ENCODE measurements at places on chromosomes 6 and 20. TPM values are rescaled to one million over a fixed set of nuclear protein-coding genes. Genes with fewer than 3 reads are reported as not detected.
A peak's percentile ranks its signal among the peaks of the same experiment; 100 is the strongest.

EYS gene
- not detected for total RNA-seq

DNA sequence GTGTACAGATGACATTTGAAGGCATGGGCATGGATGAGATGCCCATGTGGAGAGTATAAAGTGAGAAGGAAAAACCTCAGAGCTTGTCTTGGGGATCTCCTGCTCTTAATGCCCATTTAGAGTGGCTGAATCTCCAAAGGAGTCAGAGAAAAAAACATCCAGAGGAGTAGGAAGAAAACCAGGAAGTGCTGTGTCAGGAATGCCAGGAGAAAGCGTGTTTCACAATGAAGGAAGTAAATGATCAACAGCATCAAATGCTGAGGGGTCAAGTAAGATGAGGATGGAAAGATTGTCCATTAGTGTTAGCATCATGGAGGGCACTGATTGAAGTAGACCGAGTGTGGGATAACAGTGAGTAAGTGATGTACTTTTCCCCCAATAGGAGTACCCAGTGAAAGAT lies 56.1 kb downstream of the FIG4 start:
- DNase-seq: no peak

MTFR2 gene
- total RNA-seq: 0.95 TPM

ARHGAP40 gene
- not detected for total RNA-seq

DNA sequence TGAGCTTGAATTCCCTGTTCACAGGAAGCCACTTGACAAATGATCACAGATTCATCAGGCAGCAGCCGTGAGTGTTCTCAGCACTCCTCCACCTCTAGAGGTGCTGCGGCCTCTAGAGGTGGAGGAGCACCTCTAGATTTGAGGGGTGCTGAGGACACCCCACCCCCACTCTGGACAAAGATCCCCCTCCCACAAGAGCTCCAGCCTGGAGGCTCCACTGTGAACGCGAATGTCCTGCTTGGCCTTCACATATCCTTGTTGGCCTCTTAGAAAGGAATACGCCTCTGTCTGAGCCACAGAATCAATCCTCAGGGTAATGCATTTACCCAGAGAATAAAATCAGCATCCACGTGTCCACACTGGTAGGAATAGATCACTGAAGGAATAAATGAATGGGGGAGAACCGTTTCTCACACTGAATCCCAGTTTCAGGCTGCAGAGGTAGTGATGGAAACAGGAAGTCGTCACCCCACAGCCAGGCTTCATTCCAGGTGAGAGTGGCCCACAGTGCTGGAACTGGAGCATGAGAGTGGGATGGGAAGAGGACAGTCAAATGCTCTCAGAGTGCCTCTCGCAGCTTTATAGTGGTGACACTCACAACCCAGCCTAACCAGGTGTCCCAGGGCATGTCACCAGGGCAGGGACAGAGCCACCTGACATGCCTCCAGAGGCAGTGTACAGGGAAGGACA lies 16.6 kb downstream of the NPEPL1 start:
- no peak for DNase-seq

CPNE5 gene
- 0.41 TPM for total RNA-seq

- DNase-seq: no peak
Observed at GRCh38 chr20:53524589-53525312, 68.9 kb downstream of the ZNF217 start.

DNA sequence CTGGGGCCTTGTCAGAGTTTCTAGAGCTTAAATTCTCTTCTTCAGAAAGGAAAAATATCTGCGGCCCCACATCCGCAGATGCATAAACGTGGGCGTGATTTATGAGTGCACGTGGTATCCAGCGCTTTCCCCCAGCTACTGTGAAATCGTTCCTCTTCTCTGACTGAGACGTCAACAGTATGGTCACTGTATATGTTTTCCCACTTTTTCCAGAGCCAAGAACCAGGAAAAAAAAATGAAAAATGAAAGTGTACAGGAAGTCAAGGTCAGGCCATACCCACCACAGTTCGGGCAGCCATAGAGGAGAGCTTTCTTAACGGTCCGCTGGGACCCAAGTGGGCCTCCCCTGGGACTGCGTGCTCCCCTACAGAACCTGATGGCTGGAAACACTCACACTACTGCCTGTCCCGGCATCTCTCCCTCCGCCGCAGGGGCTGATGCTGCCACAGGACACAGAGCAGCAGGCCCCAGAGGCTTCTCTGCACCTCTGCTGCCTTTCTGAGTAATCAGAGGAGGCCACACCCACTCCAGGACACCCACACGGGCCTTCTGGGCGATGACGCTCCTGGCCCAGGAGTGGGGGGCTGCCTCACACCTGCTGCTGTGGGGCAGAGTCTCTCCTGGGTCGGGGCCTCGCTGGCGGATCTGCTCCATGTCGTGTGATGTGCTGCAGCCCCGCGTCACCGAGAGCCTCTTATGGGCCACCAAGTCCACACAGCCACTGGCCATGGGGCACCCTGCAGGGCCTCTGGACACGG lies 16.4 kb upstream of the STX16 start:
- DNase-seq: no peak

DNA sequence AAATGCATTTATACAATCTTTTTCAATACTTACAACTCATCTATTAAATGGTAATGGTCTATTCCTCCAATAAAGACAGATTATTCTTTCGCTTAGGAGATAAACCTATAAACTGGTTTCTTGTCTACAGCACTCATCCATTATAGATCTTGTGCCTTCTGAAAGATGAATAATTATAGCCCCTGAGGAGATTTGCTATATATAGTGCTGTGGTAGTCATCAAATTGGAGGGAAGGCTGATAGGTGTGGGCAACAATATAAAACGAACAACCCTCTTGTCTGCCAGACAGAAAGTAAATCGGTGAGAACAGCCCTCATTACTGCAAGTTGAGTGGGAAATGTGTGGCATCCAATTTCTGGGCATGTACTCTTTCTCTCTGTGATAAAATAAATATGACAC lies 292.5 kb upstream of the CNR1 start:
- no peak for DNase-seq

ADGRB3 gene
- 0.32 TPM for total RNA-seq

DNA sequence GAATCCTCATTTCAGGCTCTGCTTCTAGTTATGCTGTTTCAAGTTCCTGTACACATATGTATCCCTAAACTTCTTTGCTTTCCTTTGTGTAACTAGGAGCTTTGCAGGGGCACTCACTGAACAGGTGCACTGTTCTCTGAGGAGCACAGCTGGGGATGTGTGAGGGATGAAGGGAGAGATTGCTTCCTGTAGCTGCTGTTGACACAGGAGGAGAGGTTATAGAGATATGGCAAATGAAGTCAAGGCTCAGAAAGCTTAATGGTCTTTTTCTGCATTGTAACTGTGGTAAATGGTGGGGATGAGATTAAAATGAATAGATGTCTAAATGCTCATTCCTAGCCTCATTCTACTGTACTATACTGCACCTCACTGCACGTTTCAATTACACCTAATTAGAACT lies 454.3 kb downstream of the BTBD3 start:
- no peak for DNase-seq

DNA sequence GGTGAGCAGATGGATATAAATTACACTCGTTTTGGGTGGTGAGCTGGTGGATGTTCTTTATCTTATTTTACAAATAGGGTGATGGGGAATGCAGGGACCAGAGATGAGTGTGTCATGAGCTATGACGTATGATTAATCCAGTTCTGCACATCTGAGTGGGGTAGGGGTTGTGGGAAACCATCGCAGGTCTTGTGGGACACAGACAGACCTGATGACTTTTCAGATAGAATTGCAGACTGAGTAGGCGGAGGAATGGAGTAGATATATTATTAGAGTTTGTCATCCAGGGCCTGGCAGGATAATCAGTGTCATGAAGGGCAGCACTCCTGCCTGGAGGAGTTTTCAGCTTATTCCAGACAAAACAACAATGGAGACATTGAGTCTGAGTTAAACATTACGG lies 12.9 kb upstream of the DSP start:
- no peak for DNase-seq

TAGAP gene
- 0.54 TPM for total RNA-seq

DNA sequence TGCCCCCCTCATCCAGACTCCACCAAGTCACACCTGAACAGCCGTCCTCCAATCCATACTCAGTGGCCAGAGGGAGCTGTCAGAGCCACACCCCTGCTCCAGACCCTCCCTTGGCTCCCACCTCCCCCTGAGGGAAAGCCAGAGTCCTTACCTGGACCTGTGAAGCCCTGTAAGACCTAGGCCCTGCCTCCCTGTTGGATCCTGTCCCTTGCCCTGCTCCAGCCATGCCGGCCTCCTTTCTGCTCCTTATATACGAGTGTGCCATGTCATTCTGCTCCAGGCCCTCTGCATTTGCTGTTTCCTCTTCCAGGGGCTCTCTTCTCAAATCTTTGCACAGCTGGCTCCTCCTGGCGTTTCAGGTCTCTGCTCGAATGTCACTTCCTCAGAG lies 100.3 kb upstream of the MYL9 start:
- DNase-seq: no peak

GRCh38 chr6:155493026-155493693 lies 37.5 kb upstream of the NOX3 start:
- no peak for DNase-seq

CALHM4 gene
- 0.27 TPM for total RNA-seq

SPTLC3 gene
- total RNA-seq: 1.2 TPM

DNA sequence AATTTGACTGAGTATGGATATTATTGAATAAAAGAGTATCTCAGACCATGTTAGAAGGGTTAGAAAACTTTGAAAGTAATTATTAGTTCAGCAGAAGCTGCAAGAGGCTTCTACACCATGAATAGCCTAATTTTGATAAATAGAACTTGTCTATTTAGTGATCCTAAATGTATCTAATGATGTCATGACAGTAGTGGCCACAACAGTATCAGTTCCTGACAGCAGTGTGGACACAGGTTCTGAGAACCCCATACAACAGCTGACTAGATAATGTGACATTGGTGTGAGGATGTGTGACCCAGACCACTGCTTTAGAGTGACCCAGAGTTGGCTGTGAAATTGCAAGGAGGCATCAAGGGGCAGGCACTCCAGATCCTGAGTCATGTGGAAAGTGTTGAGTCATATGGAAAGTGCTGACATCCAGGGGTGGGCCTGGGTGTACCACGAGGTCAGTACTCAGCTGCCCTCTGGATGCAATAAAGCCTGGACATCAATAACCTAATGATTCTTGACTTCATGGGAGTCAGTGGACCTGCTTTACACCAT lies 754.7 kb downstream of the DHX35 start:
- no peak for DNase-seq

NINL gene
- 1.3 TPM for total RNA-seq

GRCh38 chr6:155561257-155561965 lies 105.8 kb upstream of the NOX3 start:
- DNase-seq: no peak

- DNase-seq: peak; percentile 30
Observed at GRCh38 chr6:92701425-92702096, 717.8 kb downstream of the EPHA7 start.

DNA sequence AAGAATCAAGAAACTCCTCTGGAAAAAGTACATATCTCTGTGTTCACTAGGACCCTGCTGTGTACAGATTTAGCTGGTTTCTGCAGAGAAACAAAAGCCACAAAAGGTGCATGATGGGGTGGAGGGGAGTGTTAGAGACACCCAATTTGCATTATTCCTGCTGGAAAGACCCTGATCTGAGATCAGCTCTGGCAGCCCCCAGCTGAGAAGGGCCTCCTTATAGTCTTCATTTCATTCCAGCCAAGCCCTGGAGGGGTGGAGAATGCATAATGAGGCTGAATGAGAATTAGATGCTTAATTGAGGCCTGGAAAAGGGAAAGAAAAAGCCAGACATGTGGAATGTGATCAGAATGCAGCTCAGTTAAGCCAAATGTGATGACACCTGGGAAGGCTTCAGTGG lies 545.6 kb downstream of the KIF16B start:
- DNase-seq: no peak

DNA sequence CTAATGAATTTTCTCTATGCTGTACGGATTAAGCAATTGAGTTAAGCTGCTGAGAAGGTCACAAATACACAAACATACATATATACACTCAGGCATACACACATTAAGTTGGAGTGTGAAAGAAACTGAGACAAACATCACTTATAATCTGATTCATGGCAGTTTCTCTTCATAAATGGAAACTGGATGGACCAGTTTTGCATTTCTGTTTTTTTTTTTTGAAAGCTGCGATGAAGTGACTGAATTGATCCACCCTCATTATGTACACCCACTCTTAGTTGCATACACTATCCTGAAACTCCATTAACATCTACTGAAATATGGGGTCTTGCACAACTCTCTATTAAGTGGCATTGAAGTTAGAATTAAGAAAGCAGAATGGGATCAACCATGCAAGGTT lies 32.9 kb upstream of the TENT5A start:
- DNase-seq: no peak

DNA sequence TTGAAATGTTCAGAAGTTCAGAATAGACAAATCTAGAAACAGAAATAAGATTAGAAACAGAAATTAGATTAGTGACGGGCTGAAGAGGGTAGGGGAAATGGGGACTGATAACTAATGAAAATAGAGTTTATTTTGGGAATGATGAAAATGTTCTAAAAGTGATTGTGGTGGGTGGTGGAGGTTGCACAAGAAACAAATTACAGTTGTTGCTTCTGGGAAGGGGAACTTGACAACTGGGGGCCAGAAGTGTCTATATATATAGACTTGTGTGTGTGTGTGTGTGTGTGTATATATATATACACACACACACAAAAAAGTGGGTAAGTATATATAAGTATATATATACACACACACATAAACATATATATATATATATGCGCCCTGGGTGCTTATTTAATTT lies 86.5 kb upstream of the RREB1 start:
- no peak for DNase-seq

DNA sequence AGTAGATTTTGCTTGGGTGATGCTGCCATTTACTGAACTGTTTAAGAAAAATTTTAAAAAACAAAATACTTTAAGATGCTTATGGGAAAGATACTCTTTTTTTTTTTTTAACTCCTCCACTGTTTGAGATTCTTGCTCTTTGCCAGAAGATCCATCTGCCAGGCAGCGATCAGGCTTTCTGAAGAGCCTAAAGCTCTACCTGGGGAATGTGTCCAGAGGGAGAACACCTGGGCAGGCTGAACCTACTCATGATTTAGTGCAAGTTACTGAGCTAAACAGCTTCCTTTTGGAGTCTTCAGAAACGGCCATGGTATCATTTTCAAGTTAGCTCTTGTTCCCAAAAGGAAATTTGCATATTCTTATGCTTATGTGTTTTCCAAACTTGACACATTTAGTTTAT lies 23.5 kb upstream of the MLIP start:
- DNase-seq: no peak

VGLL2 gene
- 70.9 TPM for total RNA-seq

GRCh38 chr6:97947841-97948240 lies 664.8 kb upstream of the MMS22L start:
- DNase-seq: no peak

DNA sequence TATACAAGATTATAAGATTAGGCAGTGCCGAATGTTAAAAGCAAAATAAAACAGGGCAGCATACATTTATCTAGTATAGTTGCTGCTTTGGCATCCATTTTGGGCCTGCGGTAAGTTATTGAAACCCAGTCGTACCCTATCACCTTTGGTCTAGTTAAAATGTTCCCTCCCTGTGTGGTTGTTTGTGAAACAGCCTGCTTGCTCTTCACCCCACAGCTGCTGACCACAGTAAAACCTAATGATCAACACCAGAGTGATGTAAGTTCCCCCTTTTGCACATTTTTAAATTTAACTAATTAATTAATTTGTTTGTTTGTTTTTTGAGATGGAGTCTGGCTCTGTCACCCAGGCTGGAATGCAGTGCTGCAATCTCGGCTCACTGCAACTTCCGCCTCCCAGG lies 50.3 kb upstream of the TXNDC5 start:
- no peak for DNase-seq

All from psoas muscle (tissue), 8 donors.